ENCODE measurements at places on chromosomes 2 and 18.

DNA sequence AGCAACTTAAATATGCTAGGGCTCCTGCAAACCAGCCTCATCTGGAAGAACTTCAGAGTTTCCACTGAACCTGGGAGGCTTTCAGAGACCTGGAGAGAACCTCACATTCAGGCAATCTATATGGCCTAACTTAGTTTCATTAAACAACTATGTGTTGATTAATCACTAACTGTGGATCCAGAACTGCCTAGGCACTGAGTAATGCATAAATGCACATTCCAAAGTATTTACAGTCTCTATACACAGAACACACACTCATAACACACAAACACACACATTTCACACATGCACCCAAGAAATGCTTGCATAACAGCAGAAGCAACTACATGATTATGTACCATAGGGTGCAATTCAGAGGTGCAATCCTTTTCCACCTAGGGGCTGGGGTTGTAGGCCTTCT is 552.8 kb downstream of the BCL11A start:
- no peak for DNase-seq

GRCh38 chr2:161283926-161284325 is 24.3 kb upstream of the PSMD14 start:
- no peak for DNase-seq

GRCh38 chr18:21321711-21322110 is 79.7 kb downstream of the GREB1L start:
- no peak for DNase-seq

DNA sequence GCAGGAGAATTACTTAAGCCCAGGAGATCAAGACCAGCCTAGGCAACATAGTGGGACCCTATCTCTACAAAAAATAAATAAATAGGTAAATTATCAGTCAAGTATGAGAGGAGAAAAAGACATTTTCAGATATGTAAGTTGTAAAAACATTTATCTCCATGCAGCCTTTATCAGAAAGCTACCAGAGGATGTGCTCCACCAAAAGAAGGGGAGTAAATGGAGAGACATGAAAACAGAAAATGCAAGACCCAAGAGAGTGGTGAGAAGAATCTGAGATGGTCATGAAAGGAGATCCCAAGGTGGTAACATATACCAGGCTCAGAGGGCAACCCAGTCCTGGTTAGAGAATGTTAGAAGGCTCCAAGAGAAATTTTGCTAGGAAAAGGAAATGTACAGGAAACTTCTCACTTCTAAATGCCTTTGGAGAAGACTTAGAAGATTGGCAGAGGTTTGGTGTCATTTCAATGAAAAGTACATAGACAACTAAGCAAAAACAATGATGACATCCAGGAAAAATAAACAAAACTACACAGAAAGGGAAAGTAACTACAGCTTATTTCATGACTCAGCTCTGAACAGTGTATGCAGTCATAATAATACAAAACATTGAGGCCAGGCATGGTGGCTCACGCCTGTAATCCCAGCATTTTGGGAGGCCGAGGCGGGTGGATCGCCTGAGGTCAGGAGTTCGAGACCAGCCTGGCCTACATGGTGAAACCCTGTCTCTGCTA is 19.5 kb downstream of the CIB4 start:
- no peak for DNase-seq

- no peak for DNase-seq
Measured at GRCh38 chr2:200507179-200507578, 2.7 kb downstream of the KCTD18 start.

DNA sequence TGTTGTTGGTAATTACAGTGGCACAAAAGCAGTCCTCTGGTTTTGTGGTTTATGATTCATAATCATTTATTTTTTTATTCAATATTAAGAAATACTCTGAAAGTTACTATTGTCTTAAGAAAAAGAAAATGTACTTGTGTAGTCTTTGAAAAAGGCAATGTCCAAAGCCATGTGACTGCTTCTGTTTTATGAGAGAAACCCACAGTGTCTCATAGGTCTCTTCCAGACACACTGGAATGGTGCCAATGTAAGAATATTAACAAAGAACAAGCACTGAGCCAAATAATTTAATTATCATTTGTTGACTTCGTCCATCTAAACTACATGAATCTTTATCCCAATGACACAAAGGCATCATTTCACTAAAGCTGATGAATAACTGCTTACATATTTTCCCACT is 62.5 kb downstream of the RPRM start:
- no peak for DNase-seq

DNA sequence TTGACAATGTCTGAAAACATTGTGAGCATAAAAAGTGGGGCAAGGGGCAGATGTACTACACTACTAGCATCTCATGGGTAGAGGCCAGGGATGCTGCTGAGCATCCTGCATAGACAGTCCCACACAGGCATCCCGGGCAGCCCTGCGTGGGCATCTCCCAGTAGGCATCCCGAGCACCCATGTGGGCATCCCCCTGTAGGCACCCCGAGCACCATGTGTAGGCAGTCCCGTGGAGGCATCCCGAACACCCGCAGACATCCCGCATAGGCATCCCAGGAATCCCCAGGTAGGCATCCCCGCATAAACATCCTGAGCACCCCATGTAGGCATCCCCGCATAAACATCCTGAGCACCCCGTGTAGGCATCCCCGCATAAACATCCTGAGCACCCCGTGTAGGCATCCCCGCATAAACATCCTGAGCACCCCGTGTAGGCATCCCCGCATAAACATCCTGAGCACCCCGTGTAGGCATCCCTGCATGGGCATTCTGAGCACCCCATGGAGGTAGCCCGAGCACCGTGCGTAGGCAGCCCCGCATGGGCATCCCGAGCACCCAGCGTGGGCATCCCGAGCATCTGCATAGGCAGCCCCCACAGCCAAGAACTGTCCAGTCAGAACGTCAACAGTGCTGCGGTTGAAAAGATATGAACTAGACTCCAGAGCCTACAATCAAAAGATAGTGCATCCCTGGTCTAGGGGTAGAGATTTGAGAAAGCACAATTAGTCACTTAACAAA is 273.5 kb downstream of the NBAS start:
- DNase-seq: no peak
